Stimulated activated CD4-positive, alpha-beta T cell treated with anti-CD3 and anti-CD28 coated beads, TNF-alpha, amount 100 ng/mL, for 48 hours (primary cell): ENCODE measurements at places on chromosomes 2 and 18.

DNA sequence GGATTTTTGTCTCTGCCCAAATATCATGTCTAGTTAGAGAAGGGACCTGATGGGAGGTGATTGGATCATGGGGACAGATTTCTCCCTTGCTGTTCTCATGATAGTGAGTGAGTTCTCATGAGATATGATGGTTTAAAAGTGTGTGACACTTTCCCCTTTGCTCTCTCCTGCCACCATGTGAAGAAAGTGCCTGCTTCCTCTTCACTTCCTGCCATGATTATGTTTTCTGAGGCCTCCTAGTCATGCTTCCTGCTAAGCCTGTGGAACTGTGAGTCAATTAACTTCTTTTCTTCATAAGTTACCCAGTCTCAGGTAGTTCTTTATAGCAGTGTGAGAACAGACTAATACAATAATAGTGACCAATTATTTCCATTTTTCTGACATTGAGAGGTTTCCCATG is 167.3 kb upstream of the CYRIA start:
- DNase-seq, result no peak

DNA sequence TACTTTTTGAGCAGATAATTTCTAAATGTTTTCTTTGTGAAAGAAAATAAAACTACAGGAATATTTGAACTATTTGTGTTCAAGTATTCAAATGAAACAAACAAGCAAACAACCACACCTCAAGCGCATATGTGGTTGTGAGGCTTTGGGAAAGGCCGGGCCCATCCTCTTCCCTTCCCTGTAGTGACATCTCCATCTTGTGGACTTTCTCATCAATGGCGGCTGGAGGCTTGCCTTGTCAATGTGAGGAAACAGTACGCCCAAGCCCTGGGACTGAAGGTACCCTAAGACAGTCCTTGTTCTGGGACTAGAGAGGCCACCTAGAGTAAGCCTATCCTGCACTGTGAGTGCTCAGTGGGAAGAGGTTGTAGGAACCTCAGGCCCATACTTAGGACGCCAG is 166.8 kb downstream of the TPGS2 start:
- DNase-seq, result no peak

DNA sequence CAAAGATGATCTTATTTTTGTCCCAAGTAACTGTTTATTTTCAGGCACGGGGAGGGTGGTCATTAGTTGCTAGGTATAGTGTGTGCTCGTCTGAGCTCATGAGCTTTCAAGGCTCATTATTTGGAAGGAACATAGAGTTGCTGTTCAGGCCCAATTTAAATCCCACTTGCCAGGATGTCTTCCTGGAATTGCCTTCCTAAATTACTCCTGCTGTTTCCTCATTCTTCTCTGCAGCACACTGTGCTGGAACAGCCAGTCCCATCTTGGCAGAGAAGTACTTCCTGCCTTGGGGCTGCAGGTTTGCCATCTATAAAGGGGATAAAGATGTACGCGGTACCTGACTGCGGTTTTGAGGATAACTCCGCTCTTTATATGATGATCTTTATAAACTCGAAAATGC is 37.3 kb downstream of the GREB1 start:
- DNase-seq, result no peak

DNA sequence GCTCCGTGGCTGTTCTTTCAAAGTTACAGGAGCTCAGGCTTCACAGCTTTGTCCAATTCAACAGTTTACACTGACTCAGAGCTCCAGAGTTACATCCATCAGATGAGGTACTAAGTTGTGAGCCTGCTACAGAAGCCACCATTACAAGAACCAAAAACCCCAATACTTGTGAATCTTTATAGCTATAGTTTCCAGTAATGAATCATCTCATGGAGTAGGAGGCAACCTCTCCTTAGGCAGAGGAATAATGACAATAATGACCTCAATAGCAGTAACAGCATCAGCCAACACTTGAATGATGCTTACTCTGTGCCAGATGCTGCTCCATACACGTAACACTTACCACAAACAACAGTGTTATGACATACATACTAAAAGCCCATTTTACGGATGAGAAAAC is 3.6 kb downstream of the ZC3H8 start:
- DNase-seq, result no peak

DNA sequence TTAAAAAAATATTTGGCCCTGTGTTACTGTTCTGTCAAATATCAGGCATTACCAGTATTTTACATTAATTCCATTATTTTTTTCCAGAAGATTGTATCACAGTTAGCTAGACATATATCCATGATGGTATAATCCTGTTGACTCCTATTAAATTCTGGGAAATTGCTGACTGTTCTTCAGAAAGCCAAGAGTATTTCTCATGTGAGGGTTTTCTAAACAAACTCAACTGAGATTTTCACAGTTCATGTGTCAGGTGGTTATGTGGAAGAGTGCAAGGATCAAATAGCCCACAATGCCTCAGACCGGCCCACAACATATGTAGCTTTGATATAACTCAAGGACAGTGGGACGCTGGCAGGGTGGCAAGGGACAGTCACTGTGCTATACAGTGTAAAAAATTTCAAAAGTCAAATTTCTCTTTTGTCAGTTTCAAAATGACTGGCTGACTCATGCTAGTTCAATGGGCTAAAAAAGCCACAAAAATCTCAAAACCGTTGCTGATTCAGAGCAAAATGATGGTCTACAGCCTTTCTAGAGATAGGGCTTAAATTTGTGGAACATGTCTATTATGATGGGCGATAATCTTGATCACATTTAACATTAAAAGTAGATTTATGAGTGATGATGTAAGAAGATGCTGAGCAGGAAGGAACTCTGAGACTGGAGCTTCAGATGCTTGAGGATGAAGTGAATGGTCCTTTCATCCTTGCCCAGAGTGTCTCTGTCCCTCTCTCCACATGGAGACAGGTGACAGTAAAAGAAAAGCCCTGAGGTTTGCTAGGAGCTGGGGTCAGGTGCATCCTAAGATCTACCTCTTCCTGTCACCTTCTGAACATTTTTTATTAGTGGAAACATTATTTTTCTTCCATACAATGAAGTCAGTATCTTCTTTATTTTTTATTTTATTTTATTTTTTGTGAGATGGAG is 175.8 kb upstream of the PIEZO2 start:
- DNase-seq, result no peak

- DNase-seq, result no peak
Measured at GRCh38 chr18:33288082-33288716, 152.3 kb downstream of the CCDC178 start.

DNA sequence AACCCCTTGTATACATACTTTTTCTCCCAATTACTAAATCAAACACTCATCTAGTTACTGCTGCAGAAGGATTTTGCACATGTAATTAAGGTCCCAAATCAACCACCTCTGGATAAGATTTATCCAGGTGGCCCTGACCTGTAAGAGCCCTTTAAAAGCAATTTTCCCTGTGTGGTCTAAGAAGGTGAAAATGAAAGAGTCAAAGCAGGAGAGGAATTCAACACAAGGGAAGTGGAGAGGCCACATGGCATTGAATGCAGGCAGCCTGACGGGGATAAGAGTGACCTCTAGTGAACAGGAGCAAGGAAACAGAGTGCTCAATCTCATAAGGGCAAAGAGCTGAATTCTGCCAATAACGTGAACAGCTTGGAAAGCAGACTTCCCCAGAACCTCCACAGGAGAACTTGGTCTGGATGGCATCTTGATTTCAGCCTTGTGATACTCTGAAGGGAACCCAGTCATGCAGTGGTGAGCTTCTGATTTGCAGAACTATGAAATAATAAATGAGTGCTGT is 27.2 kb downstream of the PPP3R1 start:
- DNase-seq, result no peak

- no peak for DNase-seq
Measured at GRCh38 chr18:31371989-31372388, 4.6 kb upstream of the DSG4 start.

GRCh38 chr18:78080081-78080480 is 830.4 kb downstream of the GALR1 start:
- DNase-seq, result no peak
